ENCODE measurements at places on chromosomes 4 and X.

- no peak for DNase-seq
Observed at GRCh38 chrX:128929271-128930057, 593.8 kb downstream of the SMARCA1 start.

GRCh38 chr4:174080361-174080760 lies 203.1 kb downstream of the FBXO8 start:
- DNase-seq: no peak

GRCh38 chr4:112287258-112287989 lies 1.7 kb upstream of the TIFA start:
- DNase-seq: no peak

GRCh38 chrX:13666836-13667235 lies 13.9 kb downstream of the TCEANC start:
- DNase-seq: no peak
